Fibroblast of mammary gland (primary cell): ENCODE measurements at places on chromosomes 2 and 18.
A peak's percentile ranks its signal among the peaks of the same experiment; 100 is the strongest.

- DNase-seq, result peak; percentile 48
These were observed 37.2 kb upstream of the SNED1 start for GRCh38 chr2:240960971-240961876.

DNA sequence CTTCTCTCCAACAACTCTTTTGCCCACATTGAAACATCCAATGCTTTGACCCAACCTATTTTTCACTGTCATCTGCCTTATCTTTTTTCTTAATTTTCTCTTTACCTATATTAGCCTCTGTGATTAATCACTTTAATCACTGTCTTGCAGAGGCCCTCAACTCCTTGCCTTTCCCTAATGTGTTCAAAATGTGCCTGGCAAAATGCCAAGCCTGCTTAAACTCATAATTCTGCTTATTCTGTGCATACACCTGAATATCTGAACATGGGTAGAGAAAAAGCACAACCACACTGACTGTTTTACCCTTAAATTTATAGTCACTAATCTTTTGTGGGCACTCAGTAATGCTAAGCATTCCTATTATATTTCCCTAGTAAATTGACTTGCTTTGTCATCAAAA is 63.0 kb upstream of the GALNT13 start:
- DNase-seq, result no peak

DNA sequence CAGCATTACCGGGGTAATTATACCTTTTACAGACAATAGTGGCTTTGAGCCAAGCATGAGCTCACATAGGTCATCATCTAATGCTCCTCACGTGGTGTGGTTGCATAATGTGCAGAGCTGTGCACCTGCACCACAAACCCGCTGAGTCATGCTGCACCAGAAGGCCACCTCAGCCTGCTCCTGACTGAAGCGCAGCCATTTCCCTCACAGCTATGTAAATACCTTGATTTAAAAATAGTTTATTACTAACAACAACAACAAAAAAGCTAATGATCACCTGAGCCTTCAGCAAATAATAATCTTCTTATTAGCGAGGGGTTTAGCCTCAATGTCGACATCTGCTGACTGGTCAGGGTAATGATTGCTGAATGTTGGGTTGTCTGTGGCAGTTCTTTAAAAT is 238.8 kb downstream of the MBD5 start:
- peak; percentile 44 for DNase-seq

- DNase-seq, result peak; percentile 95
These were observed 44.8 kb upstream of the EHBP1 start for GRCh38 chr2:62660582-62661262.

GRCh38 chr2:71588497-71589170 is 135.3 kb downstream of the DYSF start:
- no peak for DNase-seq

DNA sequence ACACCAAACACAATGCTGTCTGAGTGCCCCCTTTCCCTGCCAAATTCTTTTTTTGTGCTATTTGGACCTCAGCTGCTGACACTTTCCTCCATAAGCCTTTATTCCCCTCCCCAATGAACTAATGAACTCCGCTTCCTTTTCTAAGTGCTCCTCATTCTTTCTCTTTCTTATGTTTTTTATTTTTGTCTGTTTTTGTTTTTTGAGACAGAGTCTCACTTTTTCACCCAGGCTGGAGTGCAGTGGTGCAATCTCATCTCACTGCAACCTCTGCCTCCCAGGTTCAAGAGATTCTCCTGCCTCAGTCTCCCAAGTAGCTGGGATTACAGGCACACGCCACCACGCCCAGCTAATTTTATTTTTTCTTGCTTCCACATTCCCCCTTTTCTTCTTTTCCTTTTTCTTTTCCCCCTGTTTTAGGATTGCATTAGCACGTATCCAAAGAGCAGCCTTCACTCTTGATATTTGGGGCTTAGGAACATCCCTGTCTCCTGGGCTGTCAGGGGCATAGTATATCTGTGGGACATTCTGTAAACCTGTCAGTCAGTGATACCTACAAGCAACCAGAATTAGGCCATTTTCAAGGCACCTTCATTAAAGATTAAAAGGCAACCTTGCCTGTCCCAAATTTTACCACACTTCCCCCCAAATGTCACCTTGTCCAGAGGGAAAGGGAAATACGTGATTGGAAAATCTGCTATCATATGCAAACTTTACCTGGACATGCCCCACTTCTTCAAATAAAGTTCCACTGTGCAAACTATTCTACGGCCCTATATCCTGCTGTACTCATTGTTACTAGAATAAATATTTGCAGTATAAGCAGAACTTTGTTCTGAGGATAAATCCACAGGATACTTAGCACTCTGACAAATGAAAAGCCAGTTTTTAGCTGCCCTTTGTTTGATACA is 65.1 kb upstream of the ACSL3 start:
- no peak for DNase-seq

- no peak for DNase-seq
These were observed 958.8 kb upstream of the TMEFF2 start for GRCh38 chr2:193153576-193153975.

GRCh38 chr18:44130376-44130942 is 550.2 kb upstream of the SETBP1 start:
- peak; percentile 60 for DNase-seq

DNA sequence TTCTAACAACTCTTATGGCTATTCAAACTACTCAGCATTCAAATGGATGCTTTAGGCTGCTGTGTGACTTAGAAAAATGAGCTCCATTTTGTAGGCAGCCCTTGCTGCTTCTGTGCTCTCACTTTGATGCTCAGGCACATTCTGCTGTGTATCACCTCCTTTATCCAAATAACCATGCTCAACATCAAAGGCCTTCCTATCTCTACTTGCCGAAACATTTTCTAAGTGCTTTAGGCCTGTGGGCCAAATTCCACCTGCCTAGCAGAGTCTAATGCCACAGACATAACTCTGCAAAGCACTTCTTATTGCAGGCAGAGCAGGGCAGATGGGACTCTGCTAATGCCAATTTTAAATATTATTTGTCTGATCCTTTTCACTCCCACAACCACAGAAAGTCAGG is 397.4 kb downstream of the RND3 start:
- DNase-seq, result no peak

- no peak for DNase-seq
These were observed at the start of gene MXD1 for GRCh38 chr2:69914950-69915945. Gene MXD1 (plus strand): TSS chr2:69915109. CDS start chr2:69915331, 222 bp downstream.

- DNase-seq, result peak; percentile 64
These were observed 177.7 kb upstream of the OSR1 start for GRCh38 chr2:19536136-19536535.

GRCh38 chr2:120433816-120434290 is 87.9 kb downstream of the INHBB start:
- DNase-seq, result no peak

DNA sequence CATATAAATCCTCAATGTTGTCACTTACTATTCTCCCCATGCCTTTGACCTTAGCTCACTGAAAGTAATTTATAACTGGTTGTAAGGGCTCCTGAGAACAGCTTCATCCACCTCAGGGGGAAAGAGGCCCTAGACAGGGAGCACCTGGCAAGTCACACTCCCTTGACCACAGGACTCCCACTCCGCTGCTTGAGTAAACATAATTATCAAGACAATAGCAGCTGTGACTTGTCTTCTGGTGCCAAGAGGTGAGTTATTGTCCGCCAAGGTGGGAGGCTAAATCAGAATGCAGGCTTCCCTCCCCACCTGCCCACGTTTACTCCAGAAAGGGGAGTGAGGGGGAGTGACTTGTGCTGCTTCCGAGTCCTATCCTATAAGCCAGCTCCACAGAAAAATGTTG is 230.6 kb upstream of the LRATD1 start:
- no peak for DNase-seq

GRCh38 chr2:165743442-165743841 is 50.6 kb downstream of the GALNT3 start:
- DNase-seq, result no peak

GRCh38 chr2:61144697-61145268 is 17.2 kb upstream of the C2orf74 start:
- peak; percentile 97 for DNase-seq

GRCh38 chr18:57621246-57621604 is 411 bp downstream of the NARS1 start:
- no peak for DNase-seq

GRCh38 chr2:143841935-143842334 is 678.0 kb downstream of the ZEB2 start:
- DNase-seq, result peak; percentile 35

DNA sequence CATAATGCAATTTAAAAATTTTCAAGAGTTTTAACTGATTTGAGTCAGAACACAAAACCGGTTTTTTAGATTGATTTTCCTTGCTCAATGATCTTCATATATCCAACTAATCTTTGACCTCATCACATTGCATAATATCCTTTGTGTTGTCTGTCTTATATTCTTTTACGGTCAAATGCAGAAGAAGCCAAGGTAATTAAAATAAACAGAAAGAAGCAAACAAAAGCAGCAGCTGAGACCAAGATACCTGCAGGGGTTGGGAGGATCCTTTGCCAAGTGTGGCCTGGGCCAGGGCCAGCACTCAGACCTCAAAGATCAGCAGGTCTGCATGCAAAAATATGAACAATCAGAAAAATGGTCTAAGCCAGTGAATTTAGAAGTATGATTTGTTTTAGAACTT is 428.9 kb upstream of the NETO1 start:
- no peak for DNase-seq

DNA sequence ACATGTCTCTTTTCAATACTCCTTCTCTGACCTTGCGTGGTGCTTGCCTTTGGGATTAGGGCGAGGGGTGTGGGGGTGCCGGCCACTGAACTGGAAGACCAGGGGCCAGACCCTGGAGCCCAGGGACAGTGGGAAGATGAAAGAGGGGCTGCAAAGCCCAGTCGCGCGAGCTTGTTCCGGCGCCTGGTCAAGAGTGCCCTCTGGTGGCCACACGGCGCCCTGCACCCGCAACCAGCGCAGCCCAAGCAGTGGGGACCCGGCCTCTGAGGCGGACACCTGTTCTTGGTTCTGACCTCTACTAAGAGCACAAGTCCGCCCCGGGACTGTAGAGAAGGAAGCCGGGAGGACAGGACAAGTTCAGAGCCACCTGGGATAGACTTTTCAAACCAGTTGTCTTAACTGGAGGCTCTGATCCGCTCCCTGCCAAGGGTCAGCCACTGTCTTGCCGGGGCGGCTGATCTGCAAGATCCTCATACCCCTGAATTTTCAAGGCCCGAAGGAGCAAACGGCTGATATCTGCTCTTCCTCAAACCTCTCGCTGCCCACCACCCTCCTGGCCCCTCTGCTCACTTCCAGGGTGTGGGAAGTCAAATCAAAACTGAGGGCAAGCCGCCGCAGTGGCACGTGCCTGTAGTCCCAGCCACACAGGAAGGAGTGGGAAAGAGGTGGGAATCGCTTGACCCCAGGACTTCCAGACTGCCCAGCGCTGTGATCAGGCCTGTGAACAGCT is 14.9 kb upstream of the MSH6 start:
- DNase-seq, result peak; percentile 44

GRCh38 chr18:78519394-78520062 is 460.1 kb upstream of the SALL3 start:
- DNase-seq, result no peak

GRCh38 chr2:126518196-126518595 is 137.8 kb upstream of the GYPC start:
- DNase-seq, result no peak

DNA sequence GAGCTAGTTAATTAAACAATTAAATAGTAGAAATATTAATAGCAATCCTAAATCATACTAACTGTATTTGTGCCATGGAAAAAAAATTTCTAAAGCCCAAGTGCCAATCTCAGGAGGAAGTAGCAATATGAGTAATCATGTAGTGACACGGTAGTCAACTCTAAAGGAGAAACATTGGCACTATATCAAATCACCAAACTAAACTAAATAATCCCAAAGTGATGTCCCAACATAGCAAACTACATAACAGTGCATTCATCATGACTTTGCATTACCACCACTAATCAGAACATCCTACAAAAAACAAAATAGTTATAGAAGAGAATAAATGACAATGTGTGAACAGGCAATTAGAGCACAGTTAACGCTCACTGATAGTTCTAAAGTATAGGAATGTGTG is 195.1 kb downstream of the EXOC6B start:
- DNase-seq, result peak; percentile 45
